Ascending aorta (tissue), 2 donors: ENCODE measurements at places on chromosomes 3 and 15. TPM values are rescaled to one million over a fixed set of nuclear protein-coding genes. Genes with fewer than 3 reads are reported as not detected.

GRCh38 chr3:29201604-29202003 lies 79.3 kb upstream of the RBMS3 start:
- H3K27me3 ChIP-seq = no peaks in the 10 kb centered on the region
- no peak overlapping the region for H3K27ac ChIP-seq
- DNase-seq = no peak
- H3K4me3 ChIP-seq = no peak overlapping the region

The ZCWPW2 gene
- not detected for total RNA-seq

The BTLA gene
- total RNA-seq = not detected

The GUCA1C gene
- total RNA-seq = not detected

- no peaks in the 10 kb centered on the region for H3K36me3 ChIP-seq
- DNase-seq = no peak
- H3K4me1 ChIP-seq = peaks cover under 1% of the 10 kb centered on the region
- H3K27me3 ChIP-seq = no peaks in the 10 kb centered on the region
- no peak overlapping the region for H3K27ac ChIP-seq
These were observed 221.2 kb upstream of the ALCAM start for GRCh38 chr3:105145511-105145910.
